NCI-H510A treated with DMSO at 0.1 percent for 48 hours (cell line): ENCODE measurements at places on chromosomes 13 and 19.
A peak's percentile ranks its signal among the peaks of the same experiment; 100 is the strongest.

GRCh38 chr19:38975861-38976271, 324 bp upstream of the FBXO17 start:
- DNase-seq: no peak

GRCh38 chr13:58587183-58587582, 955.6 kb downstream of the PCDH17 start:
- DNase-seq: peak; percentile 6

GRCh38 chr13:94188201-94188854, 291.2 kb downstream of the DCT start:
- no peak for DNase-seq

- DNase-seq: no peak
Measured at GRCh38 chr13:68636784-68637183, 1406.6 kb upstream of the PCDH9 start.

GRCh38 chr13:106530980-106531481, 4.4 kb downstream of the EFNB2 start:
- DNase-seq: no peak

DNA sequence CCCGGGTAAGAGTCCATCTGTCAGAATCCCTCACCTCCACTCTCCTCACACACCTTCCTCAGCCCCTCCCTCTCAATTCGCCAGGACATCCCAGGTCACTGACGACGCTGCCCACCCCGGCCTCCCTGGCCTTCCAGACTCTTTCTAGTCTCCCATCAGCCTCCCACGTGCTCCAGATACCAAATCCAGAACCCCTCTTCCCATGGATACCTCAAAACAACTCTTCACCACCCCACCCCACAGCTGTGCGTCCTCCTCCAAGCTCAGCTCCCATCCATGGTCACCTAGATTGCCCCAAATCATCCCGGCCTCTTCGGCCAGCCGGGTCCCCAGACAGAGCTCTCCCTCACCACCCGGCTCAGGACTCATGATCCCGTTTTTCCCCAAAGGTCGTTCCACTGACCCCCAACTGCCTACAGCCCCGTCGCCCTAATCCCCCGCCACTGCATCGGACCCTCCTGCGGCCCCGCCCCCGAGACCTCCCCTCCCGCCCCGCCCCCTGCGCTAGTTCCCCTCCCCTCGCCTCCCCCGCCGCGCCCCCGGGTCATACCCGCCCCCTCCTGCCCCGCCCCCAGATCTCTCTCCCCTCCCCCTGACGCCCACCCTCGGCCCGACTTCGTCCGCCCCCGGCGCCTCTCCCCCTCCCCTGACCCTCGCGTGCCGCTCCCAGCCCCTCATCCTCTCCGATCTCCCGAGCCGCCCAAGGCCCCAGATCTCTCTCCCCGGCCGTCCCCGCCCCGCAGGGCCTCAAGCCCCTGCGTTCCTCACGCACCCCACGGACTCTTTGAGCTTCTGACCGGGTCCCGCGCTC, 546 bp downstream of the UBXN6 start:
- DNase-seq: peak; percentile 67

GRCh38 chr13:84192125-84192524, 309.9 kb upstream of the SLITRK1 start:
- DNase-seq: no peak

DNA sequence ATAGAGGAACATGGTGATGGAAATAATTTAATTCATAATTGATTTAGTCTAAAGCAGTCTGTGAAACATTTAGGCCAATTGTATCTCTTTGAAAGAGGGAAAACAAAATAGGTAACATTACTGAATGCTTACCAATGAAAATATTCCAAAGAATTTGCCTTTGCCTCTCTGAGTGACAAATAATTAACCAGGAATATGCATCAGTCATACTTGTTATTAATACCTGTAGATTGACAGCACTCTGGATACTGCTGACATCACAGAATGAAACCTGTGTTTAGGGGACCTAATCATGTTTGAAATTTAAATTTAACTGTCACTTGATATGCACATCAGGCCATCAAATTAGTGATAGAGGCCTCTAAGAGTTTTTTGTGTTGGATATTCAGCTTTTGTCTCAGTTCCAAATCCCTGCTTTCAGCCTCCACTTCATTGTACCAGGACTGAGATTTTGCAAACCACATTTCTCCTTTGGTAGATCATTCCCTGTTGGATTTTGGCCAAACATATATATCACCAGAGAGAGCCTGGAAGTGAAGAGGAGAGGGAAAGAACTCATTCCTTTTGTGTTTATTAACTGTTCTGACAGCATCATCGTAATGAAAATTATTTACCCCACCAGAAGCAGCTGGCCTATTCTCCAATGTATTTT, 64.8 kb upstream of the KLHL1 start:
- no peak for DNase-seq

- DNase-seq: no peak
Measured at GRCh38 chr13:46392967-46393366, 5.9 kb upstream of the RUBCNL start.

DNA sequence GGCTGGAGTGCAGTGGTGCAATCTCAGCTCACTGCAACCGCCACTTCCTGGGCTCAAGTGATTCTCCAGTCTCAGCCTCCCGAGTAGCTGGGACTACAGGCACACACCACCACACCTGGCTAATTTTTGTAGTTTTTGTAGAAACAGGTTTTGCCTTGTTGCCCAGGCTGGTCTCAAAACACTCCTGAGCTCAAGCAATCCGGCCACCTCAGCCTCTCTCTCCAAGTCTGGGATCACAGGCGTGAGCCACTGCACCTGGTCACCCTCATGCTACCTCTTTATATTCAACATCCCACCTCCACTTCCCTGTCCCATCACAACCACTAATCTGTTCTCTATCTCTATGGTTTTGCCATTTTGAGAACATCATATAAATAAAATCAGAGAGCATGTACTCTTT, 155.7 kb downstream of the PTPRS start:
- no peak for DNase-seq

DNA sequence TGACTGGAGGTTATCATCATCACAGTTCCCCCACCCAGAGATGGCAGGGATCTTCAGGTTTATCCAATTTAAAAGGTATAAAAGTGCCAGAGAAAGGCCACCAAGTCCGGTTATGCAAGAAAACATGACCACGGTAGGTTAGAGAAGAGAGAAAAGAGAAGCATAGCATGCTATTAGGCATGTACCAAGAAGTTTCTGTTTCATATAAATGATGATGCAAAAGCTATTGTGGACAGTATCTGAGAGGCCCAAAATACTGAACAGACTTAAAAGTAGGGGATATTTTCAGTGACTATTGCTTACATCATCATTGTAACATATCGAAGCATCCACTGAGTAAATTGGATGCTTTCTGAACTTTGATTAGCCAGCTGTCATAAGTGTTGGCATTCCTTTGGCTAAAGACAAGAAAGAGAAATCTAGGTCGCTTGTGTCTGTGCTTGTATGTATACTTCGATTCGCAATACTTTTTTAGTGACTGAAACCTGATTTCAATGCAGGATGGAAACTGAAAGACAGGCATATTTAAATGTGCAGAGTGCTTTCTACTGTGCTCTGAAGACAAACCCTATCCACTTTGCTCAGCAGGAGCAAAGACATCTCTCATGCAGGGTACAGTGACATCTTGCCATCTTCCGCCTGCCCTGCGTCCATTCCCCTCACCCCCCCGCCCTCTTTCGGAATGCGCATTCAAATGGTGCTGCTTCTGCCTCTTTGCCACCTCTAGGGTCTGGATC, 180.3 kb downstream of the SHISA2 start:
- no peak for DNase-seq

DNA sequence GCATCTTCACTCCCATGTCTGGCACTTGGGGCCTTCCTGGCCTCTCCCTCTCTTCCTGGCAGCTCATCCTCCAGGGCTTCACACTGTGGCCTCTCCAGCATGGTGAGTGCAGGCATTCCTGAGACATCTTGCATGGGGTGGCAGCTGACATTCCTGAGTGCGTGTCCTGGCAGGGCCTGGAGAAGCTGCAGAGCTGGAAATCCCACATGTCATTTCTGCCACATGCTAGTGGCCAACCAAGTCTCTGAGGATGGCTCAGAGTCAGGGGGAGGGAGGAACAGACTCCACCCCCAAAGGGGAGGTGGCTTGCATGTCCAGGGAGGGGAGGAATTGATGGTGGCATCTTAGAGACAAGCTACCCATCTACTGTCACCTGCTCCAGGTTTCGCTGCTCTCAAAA, 41.6 kb upstream of the AMER2 start:
- DNase-seq: no peak

- DNase-seq: peak; percentile 43
Measured at GRCh38 chr13:99307648-99308339, 595 bp upstream of the GPR183 start.

- no peak for DNase-seq
Measured at GRCh38 chr13:43354153-43354945, 331.0 kb downstream of the DNAJC15 start.

DNA sequence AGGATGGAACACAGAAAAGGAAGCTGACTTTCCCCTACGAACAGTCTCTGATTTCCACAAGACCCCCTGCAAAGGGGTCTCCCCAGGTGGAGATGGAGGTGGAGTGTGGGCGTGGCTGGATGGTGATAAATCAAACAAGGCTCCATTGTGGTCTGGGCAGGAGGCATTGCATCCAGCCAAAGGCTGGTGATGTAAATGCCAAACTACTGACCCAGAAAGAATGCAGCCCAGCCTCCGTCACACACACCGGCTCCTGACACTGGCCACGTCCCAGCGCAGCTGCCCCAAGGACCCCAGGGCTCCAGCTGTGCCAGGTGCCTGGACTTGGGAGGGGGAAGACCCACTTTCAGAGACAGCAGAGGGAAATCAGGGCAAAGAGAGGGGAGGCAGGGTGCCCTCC, 6.3 kb downstream of the SLC7A1 start:
- DNase-seq: no peak

GRCh38 chr13:99223587-99223986, 22.9 kb downstream of the UBAC2 start:
- DNase-seq: no peak

GRCh38 chr13:59086147-59086546, 1077.6 kb downstream of the DIAPH3 start:
- DNase-seq: no peak

DNA sequence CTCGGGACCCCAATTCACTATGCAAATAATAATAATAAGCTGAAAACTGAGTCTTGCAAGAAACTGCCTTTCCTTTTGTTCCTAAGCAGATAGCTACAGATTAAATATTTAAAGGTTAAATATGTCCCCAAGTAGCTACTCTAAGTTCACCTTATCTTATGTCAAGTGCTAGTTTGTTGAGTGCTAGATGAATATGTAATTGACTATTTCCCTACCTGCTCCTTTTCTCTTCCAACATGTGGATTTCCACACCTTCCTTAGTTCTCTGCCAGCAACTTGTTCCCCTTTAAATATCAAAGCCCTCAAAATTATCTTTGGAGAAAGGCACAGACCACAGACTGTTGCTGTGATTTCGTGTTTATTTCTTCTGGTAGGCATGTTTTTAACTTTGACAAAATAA, 709.2 kb upstream of the SLITRK1 start:
- DNase-seq: no peak

DNA sequence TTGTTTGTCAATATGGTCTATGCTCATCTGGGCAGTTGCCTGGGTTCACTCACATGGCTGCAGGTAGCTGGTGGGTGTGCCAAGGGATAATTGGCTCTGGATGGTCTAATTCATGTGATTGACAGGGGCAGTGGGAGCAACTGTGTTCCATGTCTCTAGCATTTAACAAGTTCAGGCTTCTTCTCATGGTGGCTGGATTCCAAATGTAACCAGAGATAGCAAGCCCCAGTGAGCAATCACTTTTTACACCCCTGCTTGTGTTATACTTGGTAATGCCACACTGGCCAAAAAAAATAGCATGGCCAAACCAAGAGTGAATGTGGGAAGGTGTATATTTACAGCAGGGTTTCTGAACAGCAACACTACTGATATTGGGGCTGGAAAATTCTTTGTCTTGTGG, 89.6 kb upstream of the TNFSF11 start:
- DNase-seq: no peak

DNA sequence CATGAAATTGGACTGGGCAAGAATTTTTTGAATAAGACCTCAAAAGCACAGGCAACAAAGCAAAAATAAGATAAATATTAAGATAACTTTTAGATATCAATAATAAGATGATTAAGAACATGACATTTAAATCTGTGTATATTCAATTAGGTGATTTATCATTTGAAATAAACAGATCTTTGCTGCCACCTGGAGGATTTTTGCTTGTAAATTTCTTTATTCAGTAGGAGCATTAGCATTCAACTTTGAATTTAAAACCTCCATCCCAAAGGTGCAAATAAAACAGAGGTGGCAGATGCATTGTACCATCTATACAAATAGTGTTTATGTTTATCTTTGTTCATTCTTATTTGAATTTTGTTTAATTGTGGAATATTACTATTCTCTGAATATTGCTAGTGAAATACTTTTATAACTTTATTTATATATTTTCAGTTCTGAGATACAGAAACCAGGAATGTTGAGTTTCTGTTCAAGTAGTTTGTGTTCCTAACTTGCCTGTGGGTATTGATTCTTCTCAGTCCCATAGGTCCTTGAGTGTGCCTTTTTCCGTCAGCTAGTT, 20.9 kb downstream of the COG6 start:
- DNase-seq: peak; percentile 1

- DNase-seq: no peak
Measured at GRCh38 chr13:50589139-50589538, 254.4 kb downstream of the DLEU7 start.

DNA sequence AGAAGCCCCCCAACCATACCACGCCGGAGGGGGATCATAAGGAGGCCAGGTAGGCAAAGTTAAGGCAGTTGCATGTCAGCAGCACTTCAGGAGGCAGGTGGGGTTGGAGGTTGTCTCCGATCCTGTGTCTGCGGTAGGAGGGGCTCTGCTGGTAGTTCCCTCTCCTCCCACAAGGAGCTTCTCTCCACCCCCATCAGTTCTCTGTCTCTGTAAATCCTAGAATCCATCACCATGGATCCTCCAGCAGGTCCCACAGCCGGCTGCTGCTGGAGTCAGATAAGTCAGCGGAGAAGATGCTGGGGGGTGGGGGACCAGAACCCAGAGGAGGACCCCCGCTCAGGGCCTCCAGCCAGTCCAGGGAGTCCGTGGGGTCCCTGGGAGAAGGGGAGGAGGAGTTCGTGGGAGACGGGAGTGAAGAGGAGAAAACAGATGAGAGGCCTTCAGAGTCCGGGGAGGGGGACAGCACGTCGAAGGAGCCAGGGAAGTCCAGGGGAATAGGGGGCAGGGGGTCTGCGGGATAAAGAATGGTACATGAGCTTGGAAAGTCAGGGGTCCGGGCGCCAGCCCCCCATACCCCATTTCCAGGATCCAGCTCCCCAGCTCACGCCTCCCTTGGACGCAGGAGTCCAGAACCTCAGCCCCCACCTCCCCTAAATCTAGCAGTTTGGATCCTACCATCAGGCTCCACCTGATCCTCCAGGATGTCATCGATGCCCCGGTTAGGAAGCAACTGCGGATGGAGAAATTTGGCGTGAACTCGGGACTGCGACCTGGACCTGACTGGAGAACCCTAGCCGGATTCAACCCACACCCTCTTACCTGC, 6.3 kb downstream of the MAMSTR start:
- peak; percentile 50 for DNase-seq

GRCh38 chr13:80873589-80873988, 532.7 kb upstream of the SPRY2 start:
- no peak for DNase-seq
